ENCODE measurements at places on chromosomes 5 and 9. TPM values are rescaled to one million over a fixed set of nuclear protein-coding genes. Genes with fewer than 3 reads are reported as not detected.

Gene FOXD4L4
- 0.19 TPM for total RNA-seq

Gene MAMDC2
- 0.60 TPM for total RNA-seq

Gene SPINK13
- not detected for total RNA-seq

Gene CRHBP
- 1.1 TPM for total RNA-seq

Gene SLC25A2
- 1.1 TPM for total RNA-seq

Gene ENTREP1
- 3.7 TPM for total RNA-seq

Gene FOXD1
- 0.19 TPM for total RNA-seq

Gene LCN2
- not detected for total RNA-seq

Gene TESK1
- total RNA-seq = 62.3 TPM

Gene OMD
- total RNA-seq = not detected

Gene ZNF658
- 4.8 TPM for total RNA-seq

- DNase-seq = no peak
- H3K27me3 ChIP-seq = peaks cover 51% of the 10 kb centered on the region
- H3K4me1 ChIP-seq = peaks cover 33% of the 10 kb centered on the region
- peak overlapping the region; percentile 68 for H3K27ac ChIP-seq
- H3K4me3 ChIP-seq = peak overlapping the region; percentile 3
These were observed 140.8 kb downstream of the BNC2 start for GRCh38 chr9:16729651-16730050.

DNA sequence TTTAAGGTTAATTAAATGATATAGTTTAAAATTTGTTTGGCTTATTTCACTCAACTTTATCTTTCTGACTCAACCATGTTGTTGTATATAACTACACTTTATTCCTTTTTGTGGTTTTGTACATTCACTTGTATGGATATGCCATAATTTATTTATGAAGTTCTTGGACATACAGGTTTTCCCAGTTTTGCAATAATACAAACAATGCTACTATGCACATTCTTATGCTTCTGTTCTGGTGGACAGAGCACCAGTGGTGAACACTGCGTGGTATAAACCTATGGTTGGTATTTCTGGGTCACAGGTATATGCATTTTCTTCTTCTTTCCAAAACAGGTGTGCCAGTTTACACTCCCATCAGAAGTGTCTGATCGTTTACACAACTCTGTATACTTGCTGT is 35.7 kb upstream of the TRIM14 start:
- no peak overlapping the region for H3K4me3 ChIP-seq
- no peak overlapping the region for H3K27ac ChIP-seq
- H3K36me3 ChIP-seq = no peaks in the 10 kb centered on the region
- H3K4me1 ChIP-seq = peaks cover 3% of the 10 kb centered on the region

- H3K27me3 ChIP-seq = no peaks in the 10 kb centered on the region
- H3K4me3 ChIP-seq = no peak overlapping the region
- no peaks in the 10 kb centered on the region for H3K36me3 ChIP-seq
These were observed 139.3 kb upstream of the IER5L start for GRCh38 chr9:129317179-129318011.

DNA sequence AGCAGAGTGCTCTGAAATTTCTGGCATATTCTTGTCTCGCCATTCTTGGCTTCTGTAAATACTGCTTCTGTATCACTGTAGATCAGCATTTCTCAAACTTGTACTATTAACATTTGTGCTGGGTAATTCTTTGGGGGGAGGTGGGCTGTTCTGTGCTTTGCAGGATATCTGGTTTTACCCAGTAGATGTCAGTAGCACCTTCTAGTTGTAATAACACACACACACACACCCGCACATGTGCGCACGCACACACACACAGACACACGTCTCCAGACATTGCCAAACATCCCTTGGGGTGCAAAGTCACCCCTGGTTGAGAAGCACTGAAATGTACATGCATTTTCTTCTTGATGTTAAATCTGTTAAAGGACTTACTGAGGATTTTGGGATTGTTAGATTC is 304.1 kb downstream of the MAT2B start:
- no peak overlapping the region for H3K4me3 ChIP-seq
- no peaks in the 10 kb centered on the region for H3K36me3 ChIP-seq
- H3K27ac ChIP-seq = no peak overlapping the region

GRCh38 chr5:138661991-138662434 is 86.8 kb upstream of the HSPA9 start:
- H3K27me3 ChIP-seq = peaks cover 16% of the 10 kb centered on the region
- H3K4me1 ChIP-seq = peaks cover 6% of the 10 kb centered on the region
- H3K4me3 ChIP-seq = no peak overlapping the region
- H3K27ac ChIP-seq = no peak overlapping the region
- no peaks in the 10 kb centered on the region for H3K36me3 ChIP-seq

GRCh38 chr5:112004867-112005622 is 248.1 kb upstream of the NREP start:
- H3K27me3 ChIP-seq = no peaks in the 10 kb centered on the region
- H3K27ac ChIP-seq = no peak overlapping the region
- peaks cover 6% of the 10 kb centered on the region for H3K4me1 ChIP-seq

- peaks cover 43% of the 10 kb centered on the region for H3K27me3 ChIP-seq
- H3K4me3 ChIP-seq = no peak overlapping the region
- no peak for DNase-seq
- no peaks in the 10 kb centered on the region for H3K36me3 ChIP-seq
- no peaks in the 10 kb centered on the region for H3K4me1 ChIP-seq
- no peak overlapping the region for H3K27ac ChIP-seq
These were observed 255.0 kb upstream of the IRX2 start for GRCh38 chr5:3006526-3006925.

GRCh38 chr5:96781031-96781971 is 26.4 kb downstream of the ERAP1 start:
- peak overlapping the region; percentile 73 for H3K27ac ChIP-seq
- H3K4me1 ChIP-seq = peaks cover 8% of the 10 kb centered on the region
- H3K4me3 ChIP-seq = no peak overlapping the region
- no peak for DNase-seq
- H3K36me3 ChIP-seq = peaks cover 29% of the 10 kb centered on the region

- no peaks in the 10 kb centered on the region for H3K4me1 ChIP-seq
- no peaks in the 10 kb centered on the region for H3K27me3 ChIP-seq
- no peak overlapping the region for H3K4me3 ChIP-seq
- no peaks in the 10 kb centered on the region for H3K36me3 ChIP-seq
These were observed 78.0 kb downstream of the OSMR start for GRCh38 chr5:38923661-38924451.

GRCh38 chr5:163347671-163348070 is 89.7 kb upstream of the CCNG1 start:
- H3K4me3 ChIP-seq = no peak overlapping the region
- H3K27ac ChIP-seq = no peak overlapping the region
- peaks cover 2% of the 10 kb centered on the region for H3K4me1 ChIP-seq
- H3K27me3 ChIP-seq = no peaks in the 10 kb centered on the region
- peak; percentile 42 for DNase-seq
- H3K36me3 ChIP-seq = no peaks in the 10 kb centered on the region

- DNase-seq = no peak
- H3K4me3 ChIP-seq = no peak overlapping the region
- H3K27me3 ChIP-seq = peaks cover 7% of the 10 kb centered on the region
- H3K27ac ChIP-seq = no peak overlapping the region
These were observed 38.6 kb downstream of the ZNF366 start for GRCh38 chr5:72468606-72469005.

- no peaks in the 10 kb centered on the region for H3K36me3 ChIP-seq
- no peaks in the 10 kb centered on the region for H3K4me1 ChIP-seq
- no peaks in the 10 kb centered on the region for H3K27me3 ChIP-seq
- H3K27ac ChIP-seq = no peak overlapping the region
- H3K4me3 ChIP-seq = no peak overlapping the region
These were observed 206.6 kb downstream of the PALM2AKAP2 start for GRCh38 chr9:109986521-109986991.

GRCh38 chr9:83649080-83649479 is 26.1 kb downstream of the IDNK start:
- H3K27me3 ChIP-seq = no peaks in the 10 kb centered on the region
- DNase-seq = peak; percentile 25
- H3K36me3 ChIP-seq = peaks cover 30% of the 10 kb centered on the region
- H3K27ac ChIP-seq = no peak overlapping the region
- no peak overlapping the region for H3K4me3 ChIP-seq
- no peaks in the 10 kb centered on the region for H3K4me1 ChIP-seq

GRCh38 chr9:77802064-77802463 is 153.9 kb upstream of the GNA14 start:
- H3K4me3 ChIP-seq = no peak overlapping the region
- H3K4me1 ChIP-seq = peaks cover 7% of the 10 kb centered on the region
- no peak overlapping the region for H3K27ac ChIP-seq
- peaks cover 4% of the 10 kb centered on the region for H3K36me3 ChIP-seq
- DNase-seq = no peak

GRCh38 chr9:113633782-113634595 is 170.5 kb downstream of the RGS3 start:
- H3K4me3 ChIP-seq = no peak overlapping the region
- peaks cover 33% of the 10 kb centered on the region for H3K4me1 ChIP-seq
- DNase-seq = no peak
- no peaks in the 10 kb centered on the region for H3K36me3 ChIP-seq

GRCh38 chr9:2493109-2493508 is 128.5 kb upstream of the VLDLR start:
- no peak overlapping the region for H3K27ac ChIP-seq
- no peak overlapping the region for H3K4me3 ChIP-seq
- H3K4me1 ChIP-seq = no peaks in the 10 kb centered on the region
- H3K36me3 ChIP-seq = no peaks in the 10 kb centered on the region
- no peak for DNase-seq
- peaks cover 3% of the 10 kb centered on the region for H3K27me3 ChIP-seq

DNA sequence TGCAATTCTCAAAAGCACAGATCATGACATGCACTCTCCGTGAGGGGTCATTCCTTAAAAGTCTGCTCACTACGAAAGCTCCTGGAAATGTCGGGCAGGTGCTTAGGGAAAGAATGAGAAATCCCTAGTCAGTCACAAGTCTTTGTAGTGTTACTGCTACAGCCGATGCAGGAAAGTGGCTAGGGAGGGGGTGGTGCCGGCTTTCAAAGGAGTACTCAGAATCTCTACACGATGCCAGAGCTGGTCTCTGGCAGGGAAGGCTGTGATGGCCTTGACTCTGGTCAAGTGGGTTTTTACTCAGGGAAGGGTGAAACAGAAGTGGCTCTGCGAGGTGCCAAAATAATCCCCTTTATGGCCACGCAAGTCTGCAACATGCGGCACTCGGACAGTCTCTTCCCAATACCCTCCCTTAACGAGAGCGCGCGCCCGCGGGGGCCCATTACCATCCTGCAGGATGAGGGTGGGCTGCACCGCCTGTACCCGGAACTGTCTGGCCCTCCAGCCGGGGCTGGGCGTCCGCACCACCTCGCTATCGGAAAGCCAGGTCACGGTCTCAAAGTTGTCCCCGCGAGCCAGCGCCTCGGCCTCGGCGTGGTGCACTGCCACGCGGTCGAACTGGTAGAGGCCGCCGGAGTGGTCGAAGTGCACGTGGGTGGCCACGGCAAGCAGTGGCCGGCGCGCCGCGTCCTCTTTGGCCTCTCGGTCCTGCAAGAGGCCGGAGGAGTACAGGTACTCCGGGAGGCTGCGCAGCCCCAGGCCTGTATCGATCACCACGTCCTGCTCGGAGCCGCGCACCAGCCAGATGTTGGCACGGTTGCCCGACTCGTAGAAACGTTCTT is 956 bp downstream of the MBLAC2 start:
- peaks cover 4% of the 10 kb centered on the region for H3K36me3 ChIP-seq
- H3K4me3 ChIP-seq = peak overlapping the region; percentile 96
- peaks cover 28% of the 10 kb centered on the region for H3K27me3 ChIP-seq
- H3K27ac ChIP-seq = peak overlapping the region; percentile 97

GRCh38 chr5:95673081-95673480 is 9.7 kb downstream of the SPATA9 start:
- DNase-seq = no peak
- H3K27me3 ChIP-seq = no peaks in the 10 kb centered on the region
- no peak overlapping the region for H3K4me3 ChIP-seq
- no peak overlapping the region for H3K27ac ChIP-seq
- H3K4me1 ChIP-seq = peaks cover 7% of the 10 kb centered on the region

DNA sequence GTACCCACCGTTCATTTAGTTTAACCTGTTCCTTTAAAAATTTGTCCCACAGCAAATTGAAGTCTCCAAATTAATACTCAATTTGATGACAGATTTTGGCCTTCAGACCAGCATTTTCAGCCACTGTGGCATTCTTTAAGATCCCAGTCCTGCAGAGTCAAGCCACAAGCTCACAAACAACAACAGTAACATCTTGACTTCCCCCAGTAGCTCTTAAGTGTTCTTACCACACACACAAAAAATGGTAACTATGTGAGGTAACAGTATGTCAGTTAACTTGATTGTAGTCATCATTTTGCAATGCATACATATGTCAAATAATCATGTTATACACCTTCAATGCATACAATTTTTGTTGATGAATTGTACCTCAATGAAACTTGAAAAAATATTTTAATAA is 247.9 kb downstream of the LURAP1L start:
- DNase-seq = no peak
- H3K4me3 ChIP-seq = no peak overlapping the region
- H3K4me1 ChIP-seq = peaks cover 3% of the 10 kb centered on the region

DNA sequence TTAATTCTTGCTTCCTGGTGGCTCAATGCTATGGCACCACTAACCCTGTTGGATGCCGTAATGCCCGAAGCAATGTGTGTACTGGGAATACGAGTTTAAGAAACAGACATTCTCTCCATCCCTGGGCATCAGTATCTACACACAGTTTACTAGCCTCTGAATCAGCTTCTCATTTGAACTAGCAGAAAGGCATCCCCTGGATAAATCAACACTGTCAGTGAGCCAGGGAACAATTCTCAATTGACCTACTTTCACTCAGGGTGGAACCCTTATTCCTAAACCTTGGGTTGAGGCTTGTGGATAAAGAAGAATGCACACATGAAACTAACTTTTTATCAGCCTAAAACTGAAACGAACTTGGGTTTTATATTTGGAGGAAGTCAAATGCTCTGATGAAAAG is 331.0 kb downstream of the GADD45G start:
- H3K27ac ChIP-seq = no peak overlapping the region
- H3K27me3 ChIP-seq = peaks cover 32% of the 10 kb centered on the region
- DNase-seq = no peak

DNA sequence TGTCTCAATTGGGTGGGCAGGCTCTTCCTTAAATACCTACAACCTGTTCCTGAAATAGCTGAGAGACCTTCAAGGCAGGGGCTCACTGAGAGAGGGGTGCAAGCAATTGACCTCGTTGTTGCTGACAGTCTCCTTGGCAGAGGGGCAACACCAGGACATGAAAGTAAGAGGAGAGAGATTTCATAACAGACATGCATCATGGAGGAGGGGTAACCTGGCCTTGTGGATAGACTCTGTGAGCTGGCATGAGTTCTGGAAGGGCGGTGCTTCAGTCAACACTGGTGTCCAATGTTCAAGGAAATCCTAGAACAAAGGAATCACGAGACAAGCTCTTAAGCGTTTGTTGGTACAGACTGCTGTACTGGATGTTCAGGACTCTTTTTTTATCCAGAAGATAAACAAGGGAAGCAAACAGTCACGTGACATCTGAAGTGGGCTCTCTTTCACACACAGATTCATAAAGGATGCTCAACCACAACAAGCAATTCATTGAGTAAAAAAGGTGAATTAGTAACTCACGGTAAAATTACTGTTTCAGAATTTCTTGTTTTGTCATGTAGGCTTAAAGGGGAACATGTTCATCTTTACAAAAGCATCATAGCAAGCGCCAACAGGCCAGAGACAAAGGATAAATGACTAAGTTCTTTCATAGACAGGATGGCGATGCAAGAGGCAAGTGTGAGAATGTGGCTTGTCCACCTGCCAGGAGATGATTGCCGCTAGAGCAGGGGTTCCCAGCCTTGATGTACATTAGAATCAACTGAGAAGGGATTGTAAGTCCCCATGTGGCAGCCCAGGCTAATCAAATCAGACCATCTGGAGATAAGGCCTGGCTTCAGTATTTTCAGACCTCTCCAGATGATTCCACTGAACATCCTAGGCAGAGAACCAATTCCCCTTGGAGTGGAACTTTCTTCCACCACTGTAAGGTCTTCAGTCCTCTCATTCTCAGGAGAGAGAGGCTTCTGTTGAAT is 20.7 kb downstream of the ANKRA2 start:
- no peaks in the 10 kb centered on the region for H3K36me3 ChIP-seq
- peaks cover 9% of the 10 kb centered on the region for H3K27me3 ChIP-seq
- no peak for DNase-seq
- peaks cover 3% of the 10 kb centered on the region for H3K4me1 ChIP-seq
- no peak overlapping the region for H3K4me3 ChIP-seq
